Hepatocyte (in vitro differentiated cells): ENCODE measurements at places on chromosomes 11 and 22.

- no peaks in the 10 kb centered on the region for H3K4me1 ChIP-seq
- H3K36me3 ChIP-seq = no peaks in the 10 kb centered on the region
- no peak overlapping the region for H3K4me3 ChIP-seq
- no peak for DNase-seq
- no peaks in the 10 kb centered on the region for H3K27me3 ChIP-seq
- no peak overlapping the region for H3K27ac ChIP-seq
Measured at GRCh38 chr11:70281156-70281609, 10.7 kb downstream of the PPFIA1 start.

GRCh38 chr11:73951797-73952196, 971 bp downstream of the DNAJB13 start:
- no peak overlapping the region for H3K4me3 ChIP-seq
- no peaks in the 10 kb centered on the region for H3K4me1 ChIP-seq
- H3K36me3 ChIP-seq = no peaks in the 10 kb centered on the region
- no peak overlapping the region for H3K27ac ChIP-seq
- no peaks in the 10 kb centered on the region for H3K27me3 ChIP-seq
- no peak for DNase-seq

- no peaks in the 10 kb centered on the region for H3K4me1 ChIP-seq
- H3K4me3 ChIP-seq = no peak overlapping the region
- H3K27me3 ChIP-seq = no peaks in the 10 kb centered on the region
- no peak for DNase-seq
- H3K27ac ChIP-seq = no peak overlapping the region
- no peaks in the 10 kb centered on the region for H3K36me3 ChIP-seq
Measured at GRCh38 chr11:68798221-68798813, 43.4 kb downstream of the CPT1A start.

DNA sequence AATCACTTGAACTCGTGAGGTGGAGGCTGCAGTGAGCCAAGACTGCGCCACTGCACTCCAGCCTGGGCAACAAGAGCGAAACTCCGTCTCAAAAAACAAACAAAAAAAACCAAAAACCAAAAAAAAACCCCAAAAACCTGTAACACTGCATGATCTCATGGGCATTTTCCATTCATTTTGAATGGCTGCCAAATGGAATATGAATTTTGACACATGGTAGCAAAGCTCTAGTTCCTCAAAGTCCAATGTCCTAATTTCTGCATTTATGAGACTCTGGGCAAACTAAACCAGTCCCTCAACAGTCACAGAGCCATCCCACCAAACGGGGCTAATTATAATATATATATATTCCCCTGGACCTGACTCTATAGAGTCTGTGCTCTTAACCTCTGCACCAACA, 61.8 kb downstream of the SGSM3 start:
- DNase-seq = no peak
- H3K36me3 ChIP-seq = no peaks in the 10 kb centered on the region
- no peak overlapping the region for H3K27ac ChIP-seq
- H3K27me3 ChIP-seq = no peaks in the 10 kb centered on the region
- H3K4me3 ChIP-seq = no peak overlapping the region
- no peaks in the 10 kb centered on the region for H3K4me1 ChIP-seq

- H3K27ac ChIP-seq = no peak overlapping the region
- DNase-seq = no peak
- H3K36me3 ChIP-seq = no peaks in the 10 kb centered on the region
Measured at GRCh38 chr11:76071090-76071489, 135.2 kb downstream of the WNT11 start.

DNA sequence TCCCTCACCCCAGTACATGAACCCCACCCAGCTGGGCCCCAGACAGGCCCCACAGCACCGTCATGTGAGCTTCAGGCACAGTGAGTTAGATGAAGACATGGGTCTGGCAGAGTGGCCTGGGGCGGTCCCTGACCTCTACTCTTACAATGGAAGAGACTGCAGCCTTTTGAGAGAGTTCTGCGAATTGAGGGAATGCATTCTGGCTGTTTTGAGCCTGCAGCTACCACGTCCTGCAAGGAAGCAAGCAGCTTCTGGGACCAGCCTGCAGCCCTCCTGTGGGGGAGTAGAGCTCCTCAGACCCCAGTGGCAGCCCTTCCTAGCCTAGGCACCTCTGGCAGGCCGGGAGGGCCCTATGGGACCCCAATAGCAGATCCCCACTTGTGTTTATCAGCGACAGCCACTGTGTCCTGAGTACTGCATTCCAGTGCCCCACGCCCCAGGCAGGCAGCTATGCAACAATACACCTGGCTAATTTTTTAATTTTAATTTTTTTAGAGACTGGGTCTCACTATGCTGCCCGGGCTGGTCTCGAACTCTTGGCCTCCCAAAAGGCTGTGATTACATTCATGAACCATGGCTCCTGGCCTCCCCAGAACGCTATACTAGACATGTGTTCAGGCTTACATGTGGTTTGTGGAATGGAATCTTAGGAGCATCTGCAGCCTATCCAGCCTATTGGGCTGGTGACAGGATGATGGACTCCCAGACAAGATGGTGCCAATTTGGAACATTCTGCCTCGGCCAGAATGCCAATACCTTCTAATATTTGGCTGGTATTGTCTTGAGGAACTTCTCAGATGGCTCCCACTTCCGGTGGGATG, 717 bp upstream of the SLC7A4 start:
- peaks cover 17% of the 10 kb centered on the region for H3K4me1 ChIP-seq
- DNase-seq = no peak
- H3K27me3 ChIP-seq = no peaks in the 10 kb centered on the region
- no peaks in the 10 kb centered on the region for H3K36me3 ChIP-seq
- H3K4me3 ChIP-seq = no peak overlapping the region

DNA sequence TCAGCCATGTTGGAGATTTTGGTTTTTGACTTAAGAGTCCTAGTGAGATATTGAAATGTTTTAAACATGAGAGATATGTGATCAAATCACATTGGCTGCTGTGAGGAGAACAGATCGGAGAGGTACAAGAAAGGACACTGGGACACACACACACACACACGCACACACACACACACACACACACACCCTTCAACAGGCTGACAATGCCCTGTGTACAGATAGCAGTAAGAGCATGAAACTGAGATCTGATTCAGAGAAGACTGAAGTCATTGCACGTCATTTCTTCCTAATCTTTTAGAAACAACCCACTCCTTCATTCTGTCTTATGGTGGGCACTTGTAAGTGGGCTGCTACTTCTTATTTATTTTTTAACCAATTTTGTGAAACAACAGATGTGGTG, 200.5 kb upstream of the E2F8 start:
- H3K36me3 ChIP-seq = no peaks in the 10 kb centered on the region
- DNase-seq = no peak
- H3K4me3 ChIP-seq = no peak overlapping the region
- no peaks in the 10 kb centered on the region for H3K27me3 ChIP-seq
- peak overlapping the region; percentile 85 for H3K27ac ChIP-seq

GRCh38 chr11:73787643-73788558, at the start of gene MRPL48:
Gene MRPL48, plus strand, starts transcription at chr11:73787874. Its CDS starts 98 bp downstream, at chr11:73787972.
- peak; percentile 95 for DNase-seq
- H3K27ac ChIP-seq = peak within 1 kb of the TSS; percentile 95
- peaks cover 11% of the 10 kb centered on the region for H3K4me1 ChIP-seq
- peak within 1 kb of the TSS; percentile 51 for H3K4me3 ChIP-seq

DNA sequence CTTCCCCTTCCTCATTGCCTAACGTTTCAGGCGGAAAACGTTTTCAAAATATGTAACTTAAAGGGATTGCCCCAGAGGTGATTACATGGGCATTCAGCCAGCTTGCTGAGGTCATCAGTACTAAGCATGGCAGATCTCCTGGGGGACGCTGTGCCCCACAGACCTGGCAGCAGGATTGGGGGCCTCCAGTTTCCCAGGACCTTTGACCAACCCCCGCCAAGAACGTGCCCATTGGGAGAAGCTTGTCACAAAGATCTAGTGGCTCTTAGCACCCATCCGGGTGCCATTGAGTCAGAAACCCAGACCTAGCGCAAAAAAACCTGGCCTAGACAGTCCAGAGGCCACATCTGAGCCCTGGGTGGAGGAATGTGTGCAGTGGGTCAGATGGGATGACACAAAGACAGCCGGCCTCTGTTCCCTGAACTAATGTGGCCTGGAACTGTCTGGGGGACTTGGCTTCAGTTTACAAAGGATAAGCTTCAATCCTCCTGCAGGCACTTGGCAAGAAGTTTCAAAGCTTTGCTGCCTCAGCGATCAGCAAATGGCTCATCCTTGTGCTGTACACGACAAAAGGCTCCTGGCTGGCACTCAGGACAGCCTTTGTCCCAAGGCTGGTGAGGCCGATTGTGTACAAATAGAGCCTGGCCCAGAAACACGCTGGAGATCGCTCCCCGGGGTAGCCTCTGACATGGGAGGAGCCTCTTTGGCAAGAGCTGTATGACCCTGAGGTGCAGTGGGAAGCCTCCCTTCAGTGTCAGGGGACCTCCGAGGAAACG, 9.5 kb downstream of the C1QTNF6 start:
- H3K4me3 ChIP-seq = no peak overlapping the region
- peak overlapping the region; percentile 80 for H3K27ac ChIP-seq
- DNase-seq = peak; percentile 55
- H3K27me3 ChIP-seq = no peaks in the 10 kb centered on the region
- peaks cover 36% of the 10 kb centered on the region for H3K4me1 ChIP-seq

DNA sequence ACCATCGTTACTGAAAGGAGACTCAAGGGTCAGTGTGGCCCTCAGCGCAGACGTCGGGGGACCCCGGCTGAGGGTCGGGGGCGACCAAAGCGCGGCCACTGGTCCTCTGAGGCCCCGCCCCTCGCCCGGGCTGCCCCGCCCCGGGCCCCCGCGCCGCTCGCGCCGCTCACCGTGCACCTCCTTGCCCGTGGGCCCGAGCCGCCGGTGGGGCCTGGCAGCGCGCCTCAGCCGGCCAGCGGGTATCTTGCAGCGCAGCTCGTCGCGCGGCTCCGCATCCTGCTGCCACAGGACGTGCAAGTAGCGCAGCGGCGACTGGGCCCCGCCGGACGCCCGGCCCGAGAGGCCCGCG, 419 bp downstream of the ANKRD54 start:
- H3K36me3 ChIP-seq = no peaks in the 10 kb centered on the region
- peak overlapping the region; percentile 78 for H3K27ac ChIP-seq
- H3K27me3 ChIP-seq = no peaks in the 10 kb centered on the region
- peaks cover 14% of the 10 kb centered on the region for H3K4me1 ChIP-seq

- H3K4me3 ChIP-seq = no peak overlapping the region
- no peak overlapping the region for H3K27ac ChIP-seq
- peaks cover 2% of the 10 kb centered on the region for H3K36me3 ChIP-seq
- DNase-seq = no peak
- H3K4me1 ChIP-seq = no peaks in the 10 kb centered on the region
Measured at GRCh38 chr22:32494971-32495370, 20.4 kb downstream of the FBXO7 start.

DNA sequence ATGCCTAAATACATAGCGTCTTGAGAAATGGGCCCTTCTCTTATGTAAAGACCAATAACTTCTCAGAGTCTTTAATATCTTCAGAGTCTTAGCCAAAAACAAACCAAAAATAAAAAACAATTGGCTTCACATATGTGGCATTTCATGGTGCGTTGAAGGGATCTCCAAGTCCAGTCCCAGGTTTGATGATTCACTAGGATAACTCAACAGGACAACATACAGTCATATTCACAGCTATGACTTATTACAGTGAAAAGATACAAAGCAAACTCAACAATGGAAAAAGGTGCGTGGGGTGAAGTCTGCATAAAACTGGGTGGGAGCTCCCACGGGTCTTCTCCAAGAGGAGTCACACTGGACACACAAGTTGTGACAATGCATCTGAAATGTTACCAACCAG, 12.6 kb downstream of the SYTL2 start:
- peaks cover 20% of the 10 kb centered on the region for H3K4me1 ChIP-seq
- H3K36me3 ChIP-seq = no peaks in the 10 kb centered on the region
- no peaks in the 10 kb centered on the region for H3K27me3 ChIP-seq
- no peak for DNase-seq
- peak overlapping the region; percentile 85 for H3K27ac ChIP-seq

GRCh38 chr11:105884436-105884835, 137.6 kb downstream of the MSANTD4 start:
- H3K27ac ChIP-seq = no peak overlapping the region
- no peaks in the 10 kb centered on the region for H3K36me3 ChIP-seq
- no peaks in the 10 kb centered on the region for H3K4me1 ChIP-seq
- no peak for DNase-seq

DNA sequence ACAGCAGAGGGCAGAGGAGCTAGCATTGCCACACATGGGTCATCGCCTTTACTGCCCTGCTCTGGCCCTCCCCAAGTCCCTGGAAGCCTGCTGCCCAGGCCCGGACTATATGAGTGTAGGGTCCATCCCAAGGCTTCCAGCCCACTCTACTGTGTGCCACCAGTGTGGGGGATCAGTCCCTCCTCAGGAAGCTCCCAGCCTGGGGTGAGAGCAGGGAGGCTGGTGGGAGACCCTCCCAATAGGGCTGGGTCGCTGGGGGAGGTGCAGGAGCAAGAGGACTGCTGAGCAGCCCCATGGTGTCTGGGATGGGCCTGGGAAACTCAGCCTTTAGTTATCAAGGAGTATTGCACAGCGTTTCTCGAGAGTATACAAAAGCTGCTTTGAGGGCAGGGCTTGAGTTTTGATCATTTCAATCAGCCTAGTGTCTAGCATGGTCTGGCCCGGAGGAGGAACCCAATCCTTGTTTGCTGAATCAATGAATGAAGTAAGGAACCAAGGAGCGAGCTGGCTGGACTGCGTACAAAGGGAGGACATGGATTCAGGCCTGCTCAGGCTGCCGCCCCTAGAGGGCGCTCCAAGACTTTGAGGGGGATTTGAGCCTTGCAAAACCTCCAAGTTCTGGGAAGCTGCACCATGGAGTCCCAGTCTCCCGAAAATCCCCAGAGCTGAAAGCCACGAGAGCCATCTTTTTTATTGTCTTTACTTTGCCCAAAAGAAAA, 89.0 kb upstream of the PARVA start:
- DNase-seq = peak; percentile 91
- H3K27me3 ChIP-seq = no peaks in the 10 kb centered on the region
- no peaks in the 10 kb centered on the region for H3K36me3 ChIP-seq
- H3K4me3 ChIP-seq = no peak overlapping the region
- peaks cover 20% of the 10 kb centered on the region for H3K4me1 ChIP-seq

DNA sequence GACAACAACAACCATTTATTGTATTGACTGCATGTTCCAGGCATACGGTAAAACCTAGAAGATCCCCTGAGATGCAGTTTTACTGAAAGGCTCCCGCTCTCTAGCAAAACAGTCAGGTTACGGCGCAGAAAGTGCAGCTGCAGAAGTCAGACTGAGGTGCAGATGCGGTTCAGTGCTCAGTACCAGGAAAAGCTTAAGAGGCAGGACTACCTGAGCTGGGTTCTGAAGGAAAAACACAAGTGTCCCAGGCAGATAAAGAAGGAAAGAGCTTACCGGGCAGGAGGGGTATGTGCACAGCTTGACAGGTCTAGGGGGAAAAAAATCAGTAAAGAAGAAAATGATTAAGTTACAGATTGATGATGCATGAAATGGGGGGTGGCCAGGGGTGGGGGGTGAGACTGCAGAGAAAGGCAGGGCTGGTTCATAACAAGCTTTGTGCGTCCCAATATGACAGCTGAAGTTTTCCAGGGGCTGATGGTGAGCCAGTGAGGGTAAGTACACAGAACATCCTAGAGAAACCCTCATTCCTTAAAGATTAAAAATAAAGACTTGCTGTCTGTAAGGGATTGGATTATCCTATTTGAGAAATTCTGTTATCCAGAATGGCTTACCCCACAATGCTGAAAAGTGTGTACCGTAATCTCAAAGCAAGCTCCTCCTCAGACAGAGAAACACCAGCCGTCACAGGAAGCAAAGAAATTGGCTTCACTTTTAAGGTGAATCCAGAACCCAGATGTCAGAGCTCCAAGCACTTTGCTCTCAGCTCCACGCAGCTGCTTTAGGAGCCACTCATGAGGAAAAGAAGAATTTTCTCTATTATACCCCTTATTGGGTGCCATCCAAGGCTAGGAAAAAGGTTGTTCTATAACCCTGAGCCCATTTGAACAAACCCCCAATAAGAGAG, 11.9 kb downstream of the LARGE1 start:
- peaks cover 15% of the 10 kb centered on the region for H3K4me1 ChIP-seq
- H3K27ac ChIP-seq = peak overlapping the region; percentile 76
- no peaks in the 10 kb centered on the region for H3K27me3 ChIP-seq
- no peak for DNase-seq
- H3K36me3 ChIP-seq = no peaks in the 10 kb centered on the region
